HuH-7.5 (cell line): ENCODE measurements at places on chromosomes 6 and 20.

GRCh38 chr20:59631751-59632540 is 27.6 kb downstream of the PHACTR3 start:
- no peak for DNase-seq

GRCh38 chr6:2259002-2259494 is 13.6 kb upstream of the GMDS start:
- no peak for DNase-seq

DNA sequence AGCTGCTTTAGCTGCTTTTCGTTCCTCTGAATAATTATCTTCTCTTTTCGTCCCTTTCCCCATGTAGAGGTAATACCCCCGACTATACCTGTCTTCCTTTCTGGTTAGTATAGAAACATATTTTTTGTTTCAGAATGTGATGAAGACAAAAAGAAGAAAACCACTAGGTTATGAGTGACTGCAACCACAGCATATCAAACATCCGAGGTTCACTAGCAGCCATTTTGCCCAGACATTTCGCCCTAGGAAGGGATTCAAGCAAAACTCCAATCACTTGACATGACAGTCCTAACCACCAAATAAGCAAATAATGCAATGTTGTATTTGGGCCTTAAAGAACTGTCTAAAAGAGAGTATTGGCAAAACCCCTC is 9.4 kb downstream of the SNX5 start:
- DNase-seq, result no peak

- DNase-seq, result no peak
Measured at GRCh38 chr6:143400258-143401067, 50.0 kb downstream of the ADAT2 start.

DNA sequence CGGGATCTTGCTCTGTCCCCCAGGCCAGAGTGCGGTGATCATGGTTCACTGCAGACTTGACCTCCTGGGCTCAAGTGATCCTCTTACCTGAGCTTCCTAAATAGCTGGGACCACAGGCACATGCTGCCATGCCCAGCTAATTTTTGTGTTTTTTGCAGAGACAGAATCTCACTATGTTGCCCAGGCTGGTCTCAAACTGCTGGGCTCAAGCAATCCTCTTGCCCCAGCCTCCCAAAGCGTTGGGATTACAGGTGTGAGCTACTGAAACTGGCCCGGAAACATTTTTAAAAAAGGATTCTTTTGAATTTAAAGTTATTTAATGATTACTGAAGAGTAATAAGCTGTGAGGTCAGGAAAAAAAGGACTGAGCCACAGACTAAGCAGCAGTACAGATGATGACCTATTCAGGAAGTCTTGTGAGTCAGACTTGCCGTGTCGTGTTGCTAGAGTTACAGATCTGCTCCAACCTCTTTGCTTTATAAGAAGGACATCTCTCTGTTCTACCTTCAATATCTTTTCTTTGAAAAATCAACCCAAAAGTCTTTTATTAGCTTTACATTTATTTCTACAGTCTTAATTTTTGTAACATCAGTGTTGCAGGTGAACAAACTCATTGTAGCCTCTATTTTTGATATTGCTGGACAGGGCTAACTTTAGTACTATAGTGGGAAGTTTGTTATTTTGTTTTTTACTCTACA is 108.7 kb downstream of the NCOA3 start:
- DNase-seq, result peak; percentile 78

- DNase-seq, result no peak
Measured at GRCh38 chr20:19974630-19975435, 42.3 kb upstream of the NAA20 start.

- DNase-seq, result no peak
Measured at GRCh38 chr6:106377061-106377540, 16.6 kb downstream of the CRYBG1 start.

- peak; percentile 99 for DNase-seq
Measured at GRCh38 chr20:45890985-45891983, at the start of the genes CTSA and NEURL2. Gene CTSA (plus strand): TSS chr20:45891335. CDS start chr20:45891569, 234 bp downstream. Gene NEURL2 (minus strand): TSS chr20:45891208. CDS start chr20:45890991, 217 bp downstream.

GRCh38 chr6:101396548-101397173 is 3.2 kb downstream of the GRIK2 start:
- DNase-seq, result no peak

- DNase-seq, result no peak
Measured at GRCh38 chr20:31687777-31688176, 34.9 kb downstream of the BCL2L1 start.

GRCh38 chr6:84560436-84561390 is 203.7 kb downstream of the TBX18 start:
- no peak for DNase-seq

DNA sequence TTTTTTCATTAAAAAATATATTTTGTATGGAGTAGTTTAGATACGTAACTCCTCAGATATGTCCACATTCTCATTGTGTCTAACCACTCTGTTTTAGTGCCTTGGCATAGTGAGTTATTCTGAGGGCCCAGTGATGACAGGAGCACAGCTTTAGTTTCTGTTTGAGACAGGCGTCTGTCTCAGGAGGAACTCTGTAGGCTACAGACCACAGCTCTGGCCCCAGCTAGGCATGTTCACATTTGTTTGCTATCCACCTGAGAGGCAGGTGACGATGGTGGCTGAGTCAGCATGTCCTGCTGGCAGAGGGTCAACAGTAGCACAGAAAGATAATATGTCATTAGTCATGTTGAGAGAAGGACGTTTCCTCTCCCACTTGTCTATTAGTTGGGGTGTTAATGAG is 16.3 kb downstream of the LRRC1 start:
- no peak for DNase-seq

DNA sequence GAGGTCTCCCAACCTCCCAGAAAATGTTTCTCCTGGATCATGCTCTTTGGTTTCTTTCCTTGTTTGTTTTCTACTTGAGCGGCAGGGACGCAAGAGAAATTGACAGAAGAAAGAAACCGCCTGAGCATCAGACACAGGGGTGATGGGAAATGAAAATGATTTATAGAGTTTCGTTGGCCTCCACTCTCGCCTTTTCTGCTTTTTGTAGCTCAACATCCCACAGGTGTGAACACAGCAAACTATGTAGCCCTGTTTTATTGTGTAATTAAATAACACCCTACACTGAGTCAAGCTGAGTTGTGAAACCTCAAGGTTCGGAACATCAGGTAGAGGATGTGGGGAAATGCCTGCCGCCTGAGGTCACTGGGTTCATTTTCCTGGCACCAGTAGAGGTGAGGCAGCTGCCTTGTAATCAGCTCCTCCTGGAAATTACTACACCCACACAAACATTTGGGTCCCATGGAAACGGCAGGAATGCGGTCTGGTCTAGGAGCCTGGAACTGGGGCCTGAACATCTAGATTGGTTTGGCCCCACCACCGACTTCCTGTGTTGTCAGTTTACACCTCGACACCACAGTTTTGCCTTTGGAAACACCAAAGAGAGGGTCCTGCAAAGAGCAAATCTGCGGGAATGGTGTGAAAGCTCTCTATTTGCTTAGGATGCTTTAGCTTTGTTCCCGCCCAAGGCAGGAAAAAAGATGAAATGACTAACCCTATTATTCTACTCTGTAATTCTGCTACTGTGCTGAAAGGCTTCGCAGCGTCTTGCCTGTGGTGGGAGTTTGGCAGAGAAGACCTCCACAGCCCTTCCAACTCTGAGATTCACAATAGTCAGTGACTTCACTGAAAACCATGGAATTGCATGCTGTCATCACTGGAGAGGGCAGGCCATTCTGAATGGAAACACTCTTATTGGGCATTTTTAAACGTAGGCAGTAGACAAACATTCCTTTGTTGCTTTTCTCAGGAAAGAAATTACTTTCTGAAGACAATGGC is 53.0 kb downstream of the ADAT2 start:
- peak; percentile 56 for DNase-seq

DNA sequence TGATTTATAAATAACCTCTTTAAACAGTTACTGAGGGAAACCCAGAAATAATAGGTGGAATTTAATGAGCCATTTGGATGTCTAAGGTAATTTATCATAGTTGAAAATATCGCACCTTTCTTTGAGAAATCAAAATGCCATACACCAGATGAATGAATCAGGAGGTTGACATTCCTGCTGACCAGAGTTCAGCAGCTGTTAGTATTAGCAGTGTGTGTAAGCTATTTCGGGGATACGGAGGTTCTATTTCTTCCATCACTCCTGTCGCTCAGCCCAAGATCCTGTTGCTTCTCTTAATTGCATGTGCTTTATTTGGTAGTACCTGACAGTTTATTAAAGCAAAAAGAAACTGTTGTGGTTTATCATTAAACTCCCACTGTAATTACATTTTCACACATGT is 67.1 kb downstream of the HDGFL1 start:
- no peak for DNase-seq

GRCh38 chr6:138285800-138286199 is 67.5 kb upstream of the PBOV1 start:
- DNase-seq, result no peak

DNA sequence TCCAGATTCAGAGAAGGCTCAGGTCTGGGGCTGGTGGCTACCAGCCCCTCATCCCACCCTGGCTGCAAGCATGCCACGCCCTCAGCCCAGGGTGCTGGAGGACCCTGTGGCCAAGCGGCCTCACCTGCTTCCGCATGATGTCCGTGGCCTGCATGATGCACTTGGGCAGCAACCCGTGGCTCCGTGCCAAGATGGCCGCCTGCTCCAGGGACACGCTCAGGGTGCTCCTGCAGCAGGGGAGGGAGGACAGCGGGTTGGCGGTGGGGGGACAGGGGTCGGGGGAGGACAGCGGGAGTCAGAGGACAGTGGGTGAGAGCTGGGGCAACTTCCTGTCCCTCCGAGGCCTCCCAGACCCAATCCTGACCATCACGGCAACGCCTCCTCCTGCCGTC is 200.1 kb downstream of the PREX1 start:
- DNase-seq, result no peak

GRCh38 chr20:13930281-13930680 is 60.1 kb downstream of the SEL1L2 start:
- no peak for DNase-seq

DNA sequence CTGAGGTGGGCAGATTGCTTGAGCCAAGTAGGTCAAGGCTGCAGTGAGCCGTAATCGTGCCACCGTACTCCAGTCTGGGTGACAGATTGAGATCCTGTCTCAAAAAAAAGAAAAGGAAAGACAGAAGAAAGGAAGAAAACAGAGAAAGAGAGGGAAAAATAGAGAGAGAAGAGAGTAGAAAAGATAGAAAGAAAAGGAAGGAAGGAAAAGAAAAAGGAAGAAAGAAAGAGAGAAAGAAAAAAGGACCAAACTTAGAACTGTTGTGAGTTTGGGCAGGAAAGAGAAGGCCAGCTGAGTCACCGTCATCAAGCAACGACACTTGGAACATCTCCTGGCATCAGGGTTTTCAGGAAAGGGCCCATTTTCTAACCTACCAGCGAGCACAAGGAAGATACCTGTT is 96.0 kb upstream of the AKAP12 start:
- DNase-seq, result no peak

GRCh38 chr6:145865175-145865574 is 50.6 kb upstream of the FBXO30 start:
- DNase-seq, result no peak
